ENCODE measurements at places on chromosomes 4 and X.
A peak's percentile ranks its signal among the peaks of the same experiment; 100 is the strongest.

DNA sequence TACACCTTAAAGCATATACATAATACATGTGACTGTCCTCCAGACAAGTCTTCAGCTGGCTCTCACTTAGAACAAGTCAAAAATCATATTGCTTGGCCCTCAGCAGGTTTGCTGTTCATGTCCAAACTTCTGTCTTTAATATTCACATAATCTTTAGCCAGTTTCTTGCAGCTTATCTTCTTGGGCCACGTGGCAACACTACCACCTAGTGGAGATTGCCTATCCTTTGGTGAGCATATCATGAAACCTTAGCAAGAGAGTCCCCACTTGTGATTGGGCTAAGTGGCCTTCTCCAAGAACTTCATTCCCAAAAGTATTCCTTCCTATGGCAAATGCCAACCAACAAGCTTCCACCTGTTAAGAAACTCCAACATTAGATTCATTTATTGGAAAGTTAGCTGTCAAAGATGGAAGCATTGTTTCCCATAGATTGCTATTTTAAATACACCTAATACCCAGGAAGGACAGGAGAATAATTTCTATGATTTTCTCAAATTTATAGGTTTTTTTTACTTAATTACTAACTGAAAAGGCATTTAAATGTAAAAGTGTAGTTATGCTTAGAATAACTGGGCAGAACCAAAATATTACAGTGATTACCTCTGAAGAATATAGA, 231.9 kb upstream of the INTU start:
- H3K4me1 ChIP-seq, result no peaks in the 10 kb centered on the region
- H3K27ac ChIP-seq, result no peak overlapping the region
- H3K4me3 ChIP-seq, result no peak overlapping the region
- no peaks in the 10 kb centered on the region for H3K36me3 ChIP-seq
- peak; percentile 68 for DNase-seq

DNA sequence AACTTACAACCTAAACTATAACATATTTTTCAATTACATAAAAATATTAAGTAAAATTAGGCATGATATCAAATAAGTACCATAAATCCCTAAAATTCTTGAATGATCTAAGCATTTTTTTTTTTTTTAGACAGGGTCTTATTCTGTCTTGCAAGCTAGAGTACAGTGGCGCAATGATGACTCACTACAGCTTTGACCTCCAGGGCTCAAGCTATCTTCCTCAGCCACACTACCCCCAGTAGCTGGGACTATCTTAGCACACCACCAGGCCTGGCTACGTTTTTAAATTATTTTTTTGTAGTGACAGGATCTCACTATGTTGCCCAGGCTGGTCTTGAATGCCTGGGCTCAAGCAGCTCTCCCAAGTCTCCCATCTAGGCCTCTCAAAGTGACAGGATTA, 1042.3 kb downstream of the FSTL5 start:
- no peak overlapping the region for H3K27ac ChIP-seq
- H3K4me1 ChIP-seq, result no peaks in the 10 kb centered on the region
- no peak for DNase-seq

- no peak overlapping the region for H3K4me3 ChIP-seq
- DNase-seq, result no peak
- no peaks in the 10 kb centered on the region for H3K4me1 ChIP-seq
- H3K27ac ChIP-seq, result no peak overlapping the region
- no peaks in the 10 kb centered on the region for H3K36me3 ChIP-seq
Measured at GRCh38 chr4:14615671-14616070, 386.6 kb upstream of the CPEB2 start.

DNA sequence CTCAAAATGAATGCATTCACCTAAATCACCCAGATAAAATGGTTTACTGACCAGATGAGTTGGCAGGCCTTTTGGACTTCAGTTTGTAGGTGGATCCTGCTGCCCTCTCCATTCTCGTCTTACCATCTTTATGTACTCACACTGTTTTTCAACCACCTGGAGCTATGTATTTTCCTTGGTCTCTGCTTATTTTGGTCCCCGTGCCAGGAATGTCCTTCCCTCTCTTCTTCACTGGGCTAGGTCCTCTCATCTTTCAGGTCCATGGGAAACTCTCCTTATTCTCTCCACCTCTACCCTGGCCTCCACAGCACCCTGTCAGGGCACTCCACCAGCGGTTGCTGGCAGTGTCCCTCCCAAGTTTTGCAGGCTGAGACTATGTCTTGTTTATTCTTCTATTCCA, 2.6 kb downstream of the GPRIN3 start:
- H3K27ac ChIP-seq, result no peak overlapping the region
- no peaks in the 10 kb centered on the region for H3K36me3 ChIP-seq
- no peaks in the 10 kb centered on the region for H3K4me1 ChIP-seq

- H3K27ac ChIP-seq, result no peak overlapping the region
- no peaks in the 10 kb centered on the region for H3K27me3 ChIP-seq
- no peaks in the 10 kb centered on the region for H3K4me1 ChIP-seq
- DNase-seq, result no peak
- no peak overlapping the region for H3K4me3 ChIP-seq
- H3K36me3 ChIP-seq, result no peaks in the 10 kb centered on the region
Measured at GRCh38 chrX:117002981-117003380, 540.2 kb upstream of the CT83 start.

DNA sequence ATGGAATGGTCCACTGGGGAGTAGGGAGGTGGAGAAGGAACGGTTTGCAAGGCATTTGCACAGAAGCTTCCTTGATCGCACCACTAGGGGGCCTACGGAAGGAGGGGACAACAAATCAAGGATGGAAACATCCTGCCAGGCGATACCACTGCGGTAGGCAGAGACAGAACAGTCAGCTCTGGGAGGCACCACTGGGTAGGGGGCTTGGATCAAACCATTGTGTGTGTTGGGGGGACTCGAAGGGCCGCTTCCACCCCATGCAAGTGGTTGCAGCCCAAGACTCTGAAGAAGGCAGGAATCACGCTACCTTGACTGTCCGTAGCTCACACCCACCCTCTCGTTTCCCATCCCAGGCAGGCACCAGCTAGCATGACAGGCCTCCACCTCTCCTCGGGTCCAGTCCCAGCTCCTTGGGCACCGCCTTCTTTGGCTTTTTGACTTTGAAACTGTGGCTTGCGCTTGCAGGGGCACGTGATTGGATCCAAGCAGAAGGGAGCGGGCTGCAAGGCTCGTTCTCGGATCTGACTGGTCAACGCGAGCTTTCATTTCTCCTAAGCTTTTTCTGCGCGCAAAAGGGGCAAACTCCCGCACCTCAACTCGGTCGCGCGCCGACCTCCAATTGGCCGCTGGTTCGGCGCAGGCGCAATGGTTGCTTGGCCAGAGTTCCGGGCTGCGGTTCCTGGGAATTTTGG, 28.4 kb downstream of the GAGE1 start:
- no peaks in the 10 kb centered on the region for H3K36me3 ChIP-seq
- no peak overlapping the region for H3K27ac ChIP-seq
- no peak overlapping the region for H3K4me3 ChIP-seq
- peak; percentile 20 for DNase-seq

Measured in PC-3 (cell line).